ENCODE measurements at places on chromosomes 16 and 17.

DNA sequence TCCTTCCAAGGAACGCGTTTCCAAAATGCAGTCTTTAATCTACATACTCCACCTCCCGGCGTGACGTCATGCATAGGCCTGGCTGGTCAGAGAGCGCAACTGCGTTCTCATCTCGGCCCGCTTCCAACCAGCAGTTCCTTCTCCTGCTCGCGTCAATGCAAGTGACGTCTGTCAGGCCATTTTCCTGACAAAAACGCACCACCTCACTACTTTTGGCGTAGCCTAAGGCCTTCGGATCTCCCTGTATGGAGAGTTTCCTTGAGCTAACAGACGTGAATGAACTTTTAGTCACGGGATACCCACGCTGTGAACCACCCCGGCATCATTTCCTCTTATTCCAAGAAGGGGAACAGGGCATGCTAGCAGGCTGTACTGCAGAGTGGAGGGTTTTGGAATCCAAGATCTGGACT lies 25.0 kb downstream of the TEX14 start:
- DNase-seq = no peak

DNA sequence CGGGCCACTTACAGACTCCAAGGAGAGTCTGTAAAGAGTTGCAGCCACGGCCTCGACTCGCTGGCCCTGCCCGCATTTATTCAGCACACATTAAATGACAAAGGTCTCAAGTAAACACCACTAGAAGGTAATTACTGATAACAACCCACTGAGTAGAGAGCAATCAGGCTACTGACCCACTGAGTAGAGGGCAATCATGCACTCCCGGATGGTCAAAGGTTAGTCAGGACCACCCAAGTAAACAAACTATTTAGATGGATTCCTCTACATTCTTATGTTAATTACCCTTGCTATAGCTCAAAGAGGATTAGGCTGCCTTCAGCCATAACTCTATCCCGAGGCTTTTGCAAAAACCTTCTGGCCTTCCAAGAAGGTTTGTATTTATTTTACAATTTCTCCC lies 30.7 kb upstream of the ZNF267 start:
- no peak for DNase-seq

DNA sequence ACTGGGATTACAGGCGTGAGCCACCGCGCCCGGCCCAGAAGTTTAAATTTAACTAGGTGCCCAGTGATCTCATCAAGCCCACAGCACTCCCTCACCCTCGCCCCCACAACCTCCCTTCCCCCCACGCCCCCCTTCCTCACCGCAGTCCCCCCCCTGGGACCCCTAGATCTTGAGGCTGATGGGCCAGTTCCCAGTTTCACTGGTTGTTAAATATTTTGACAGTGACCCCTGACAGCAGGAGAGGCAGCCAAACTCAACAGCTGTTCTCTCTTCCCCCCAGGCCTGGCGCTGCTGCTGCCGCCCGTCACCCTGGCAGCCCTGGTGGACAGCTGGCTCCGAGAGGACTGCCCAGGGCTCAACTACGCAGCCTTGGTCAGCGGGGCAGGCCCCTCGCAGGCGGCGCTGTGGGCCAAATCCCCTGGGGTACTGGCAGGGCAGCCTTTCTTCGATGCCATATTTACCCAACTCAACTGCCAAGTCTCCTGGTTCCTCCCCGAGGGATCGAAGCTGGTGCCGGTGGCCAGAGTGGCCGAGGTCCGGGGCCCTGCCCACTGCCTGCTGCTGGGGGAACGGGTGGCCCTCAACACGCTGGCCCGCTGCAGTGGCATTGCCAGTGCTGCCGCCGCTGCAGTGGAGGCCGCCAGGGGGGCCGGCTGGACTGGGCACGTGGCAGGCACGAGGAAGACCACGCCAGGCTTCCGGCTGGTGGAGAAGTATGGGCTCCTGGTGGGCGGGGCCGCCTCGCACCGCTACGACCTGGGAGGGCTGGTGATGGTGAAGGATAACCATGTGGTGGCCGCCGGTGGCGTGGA lies 15.6 kb downstream of the QPRT start:
- no peak for DNase-seq

GRCh38 chr16:77782694-77783093 lies 5.7 kb upstream of the VAT1L start:
- no peak for DNase-seq

DNA sequence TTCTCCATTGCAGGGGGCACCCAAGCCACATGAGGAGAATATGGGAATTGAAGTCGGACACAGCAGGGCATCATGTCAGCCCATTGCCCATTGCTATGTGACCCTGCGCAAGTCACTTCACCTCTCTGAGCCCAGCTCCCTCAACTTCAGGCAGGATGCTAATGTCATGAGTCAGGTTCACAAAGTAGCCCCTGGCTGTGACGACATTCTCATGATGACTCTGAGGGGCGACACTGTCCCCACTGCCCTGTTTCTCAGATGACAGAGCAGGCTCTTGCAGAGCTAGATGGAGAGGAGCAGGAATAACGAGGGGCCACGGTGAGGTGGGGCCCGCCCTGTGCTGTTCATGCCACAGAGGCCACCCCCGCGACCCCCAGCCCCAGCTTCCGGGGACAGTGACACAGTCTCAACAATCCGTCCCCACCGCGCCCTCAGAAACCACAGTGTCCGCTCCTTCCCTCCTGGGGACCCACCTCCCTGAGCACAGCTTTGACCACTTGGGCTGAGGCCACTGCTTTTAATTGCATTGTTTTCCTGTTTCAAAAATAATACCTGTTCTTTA lies 13.2 kb upstream of the ZNF469 start:
- no peak for DNase-seq

GRCh38 chr17:15432807-15433611 lies 34.4 kb downstream of the CDRT4 start:
- DNase-seq = no peak

DNA sequence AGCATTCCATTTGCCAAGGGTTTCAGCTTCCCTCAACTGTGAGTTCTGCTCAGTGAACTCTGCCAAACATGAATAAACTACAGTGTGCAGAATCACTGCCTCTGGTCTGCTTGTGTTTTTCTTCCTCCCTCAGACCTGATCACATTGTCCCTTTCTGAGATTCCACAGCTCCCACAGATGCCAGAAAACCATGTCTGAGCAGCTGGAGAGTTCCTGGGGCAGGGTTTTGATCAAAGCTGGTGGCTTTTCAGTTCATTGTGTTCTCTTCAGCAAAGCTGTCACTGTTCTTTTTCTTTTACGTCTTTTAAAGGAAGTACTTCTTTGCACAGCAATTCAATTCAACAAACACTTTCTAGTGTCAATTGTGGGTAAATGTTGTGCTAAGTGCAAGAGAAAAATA lies 555.8 kb downstream of the RBFOX1 start:
- DNase-seq = no peak

DNA sequence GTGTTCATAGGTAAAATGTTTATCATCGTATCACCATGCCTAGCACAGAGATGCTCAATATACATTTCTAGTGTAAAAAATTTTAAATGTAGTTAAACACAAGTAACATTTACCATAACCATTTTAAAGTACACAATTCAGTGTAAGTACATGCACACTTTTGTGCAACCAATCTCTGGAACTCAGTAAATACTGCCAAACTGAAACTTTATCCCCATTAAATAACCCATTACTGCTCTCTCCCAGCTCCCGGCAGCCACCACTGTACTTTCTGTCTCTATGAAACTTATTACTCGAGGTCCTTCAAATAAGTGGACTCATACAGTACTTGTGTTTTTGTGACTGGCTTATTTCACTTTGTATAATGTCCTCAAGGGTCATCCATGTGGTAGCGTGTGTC lies 29.0 kb downstream of the RMI2 start:
- DNase-seq = no peak
